ENCODE measurements at places on chromosomes 3 and 15. TPM values are rescaled to one million over a fixed set of nuclear protein-coding genes. Genes with fewer than 3 reads are reported as not detected.
A peak's percentile ranks its signal among the peaks of the same experiment; 100 is the strongest.

Gene KCNAB1
- 2.4 TPM for total RNA-seq

Gene P3H2
- total RNA-seq: 0.03 TPM

Gene SPESP1
- not detected for total RNA-seq

Gene DUT
- 132 TPM for total RNA-seq

Gene GTPBP8
- 59.5 TPM for total RNA-seq

Gene TMEM108
- 0.27 TPM for total RNA-seq

Gene TNNC1
- total RNA-seq: 0.13 TPM

Gene AGTR1
- total RNA-seq: 0.07 TPM

Gene CFAP100
- total RNA-seq: not detected

DNA sequence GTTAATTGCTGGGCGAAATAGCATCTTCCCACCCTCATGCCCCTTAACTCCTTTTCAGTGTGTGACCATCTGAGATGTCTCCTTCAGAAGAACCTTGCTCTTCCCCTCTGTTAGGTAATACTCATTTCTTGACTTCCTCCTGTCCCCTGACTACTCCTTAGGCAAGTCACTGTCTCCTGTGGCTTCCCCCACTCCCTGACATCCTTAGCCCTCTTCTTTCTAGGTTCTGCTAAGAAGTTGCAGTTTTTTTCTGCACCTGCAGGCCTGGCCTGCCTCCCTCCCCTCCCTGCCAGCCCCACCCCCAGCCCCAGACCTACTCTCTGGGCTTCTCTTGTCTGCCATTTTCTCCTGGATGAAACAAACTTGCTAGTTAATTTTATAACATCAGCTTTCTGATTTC lies 15.2 kb upstream of the EID1 start:
- DNase-seq: no peak

- DNase-seq: no peak
Measured at GRCh38 chr3:121063628-121064027, 155.6 kb downstream of the STXBP5L start.

DNA sequence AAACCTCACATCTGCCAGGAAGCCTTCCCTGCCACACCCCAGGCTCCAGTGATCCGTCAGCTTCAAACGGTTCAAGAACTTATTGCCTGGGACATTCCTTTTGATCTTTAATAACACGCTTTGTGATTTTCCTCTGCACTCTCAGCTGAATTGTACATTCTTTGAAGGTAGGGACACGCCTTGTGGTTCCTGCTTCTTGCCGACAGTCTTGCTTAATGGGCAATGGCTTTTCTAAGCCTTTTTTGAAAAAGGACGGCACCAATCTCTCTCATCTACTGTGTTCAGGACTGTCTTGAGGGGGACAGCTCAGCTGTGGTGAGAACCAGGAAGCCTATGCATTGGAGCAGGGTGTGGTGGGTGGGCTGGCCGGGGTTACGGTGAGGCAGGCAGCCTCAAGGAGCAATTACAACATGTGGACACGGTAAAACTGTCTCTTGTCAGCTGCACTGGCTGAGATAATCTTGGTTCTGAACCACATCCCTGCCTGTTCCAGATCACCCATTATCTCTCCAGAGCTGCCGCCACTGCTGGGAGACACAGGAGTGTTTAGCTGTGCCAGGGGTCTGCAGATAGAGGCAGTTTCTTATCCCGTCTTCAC lies 46.0 kb upstream of the GLCE start:
- DNase-seq: no peak

DNA sequence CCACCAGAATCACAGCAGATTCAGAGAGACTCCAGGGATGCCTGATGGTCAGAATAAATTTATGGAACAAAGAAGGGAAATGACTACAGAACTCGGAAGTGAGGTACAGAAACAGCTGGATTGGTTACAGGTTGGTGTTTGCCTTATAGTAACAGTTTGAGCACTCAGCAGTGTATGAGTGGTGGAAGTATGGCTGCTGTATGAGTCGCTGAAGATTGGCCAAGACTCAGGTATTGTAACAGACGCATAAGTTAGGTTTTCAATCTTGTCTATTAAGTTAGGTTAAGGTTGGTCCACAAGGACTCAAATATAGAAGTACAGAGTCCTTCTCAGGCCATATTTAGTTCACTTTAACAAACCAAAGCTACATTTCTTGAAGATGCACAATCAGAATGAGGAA lies 33.1 kb downstream of the ATP13A5 start:
- DNase-seq: peak; percentile 29

DNA sequence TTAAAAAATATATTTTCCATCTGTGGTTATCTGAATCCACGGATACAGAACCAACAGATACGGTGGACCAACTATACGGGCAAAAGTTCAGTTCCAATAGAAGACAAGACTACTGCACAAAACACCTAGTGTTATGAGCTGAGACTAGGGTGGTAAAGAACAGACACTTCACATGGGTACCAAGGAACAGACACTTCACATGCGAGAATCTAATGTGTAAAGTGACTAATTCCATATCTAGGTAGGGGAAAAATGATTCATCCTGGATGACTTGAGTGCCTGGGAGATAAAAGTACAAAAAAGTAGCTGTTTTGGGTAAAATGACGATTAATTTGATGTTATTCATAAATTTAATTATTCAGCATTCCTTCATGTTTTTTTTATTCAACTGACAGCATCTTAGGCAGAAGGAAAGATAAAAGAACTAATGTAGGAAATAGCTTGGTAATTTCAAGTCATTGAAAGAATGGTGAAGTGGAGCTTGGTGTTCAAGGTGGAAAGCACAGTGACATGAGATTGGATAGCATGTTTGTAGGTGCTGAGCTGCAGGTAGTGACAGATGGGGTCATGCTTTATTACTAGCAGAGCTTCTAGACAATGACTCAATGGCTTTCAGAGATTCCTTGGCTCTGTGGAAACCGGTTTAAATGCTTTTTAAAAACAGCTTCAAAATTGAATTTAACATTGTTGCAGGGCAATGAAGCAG lies 5.2 kb downstream of the CD200 start:
- DNase-seq: peak; percentile 29

DNA sequence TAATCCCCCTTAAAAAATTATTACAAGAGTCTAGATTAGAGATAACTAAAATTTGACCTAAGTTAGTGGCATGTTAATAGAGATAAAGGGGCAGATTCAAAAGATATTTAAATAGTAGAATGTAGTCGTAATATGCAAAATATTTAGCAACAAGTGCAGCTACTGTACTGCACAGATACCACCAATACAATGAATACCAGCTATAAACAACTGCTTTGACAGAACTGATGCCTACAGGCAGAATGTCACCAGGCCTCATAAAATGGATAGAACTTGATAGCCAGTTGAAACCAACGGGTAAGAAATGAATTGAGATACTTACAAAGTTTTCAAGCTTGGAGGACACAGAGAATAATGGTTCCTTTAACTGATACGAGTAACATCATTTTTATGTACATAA lies 249.3 kb upstream of the VEPH1 start:
- no peak for DNase-seq

DNA sequence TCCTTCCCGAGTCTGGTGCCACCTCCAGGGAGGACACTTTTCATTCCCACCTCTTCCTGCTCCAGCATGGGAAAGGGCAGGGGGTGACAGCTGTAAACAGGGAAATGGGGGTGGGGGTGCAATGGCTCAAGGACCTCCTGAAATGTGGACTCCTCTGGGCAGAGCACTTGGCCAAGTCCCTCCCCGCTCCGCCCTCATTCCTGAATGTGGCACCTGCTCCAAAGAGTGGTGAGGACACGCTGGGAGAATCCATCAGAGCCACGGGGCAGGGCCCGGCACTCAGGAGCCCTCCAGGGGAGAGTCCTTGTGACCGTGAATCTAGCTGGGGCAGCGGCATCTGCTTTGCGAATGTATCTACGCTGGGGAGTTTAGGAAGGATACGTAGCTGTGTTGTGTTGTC lies 11.1 kb upstream of the LINGO1 start:
- no peak for DNase-seq

DNA sequence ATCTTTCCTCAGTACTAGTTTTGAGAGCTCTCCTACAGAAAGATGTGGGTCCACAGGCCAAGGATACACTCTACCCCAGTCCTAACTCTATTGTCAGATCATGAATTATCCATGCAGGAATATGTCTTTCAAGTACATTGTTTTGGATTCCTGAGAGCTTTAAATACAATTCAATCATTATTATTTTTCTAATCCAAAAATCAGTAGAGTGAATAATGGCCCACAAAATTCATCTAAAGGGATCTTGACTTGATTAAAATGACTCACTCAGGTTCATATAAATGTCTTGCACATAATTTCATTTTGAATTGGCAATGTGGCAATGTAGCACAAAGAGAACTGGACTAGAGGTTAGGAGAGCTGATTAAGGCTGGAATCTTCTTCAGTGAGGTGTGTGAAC lies 93.9 kb downstream of the ZPLD1 start:
- DNase-seq: no peak

DNA sequence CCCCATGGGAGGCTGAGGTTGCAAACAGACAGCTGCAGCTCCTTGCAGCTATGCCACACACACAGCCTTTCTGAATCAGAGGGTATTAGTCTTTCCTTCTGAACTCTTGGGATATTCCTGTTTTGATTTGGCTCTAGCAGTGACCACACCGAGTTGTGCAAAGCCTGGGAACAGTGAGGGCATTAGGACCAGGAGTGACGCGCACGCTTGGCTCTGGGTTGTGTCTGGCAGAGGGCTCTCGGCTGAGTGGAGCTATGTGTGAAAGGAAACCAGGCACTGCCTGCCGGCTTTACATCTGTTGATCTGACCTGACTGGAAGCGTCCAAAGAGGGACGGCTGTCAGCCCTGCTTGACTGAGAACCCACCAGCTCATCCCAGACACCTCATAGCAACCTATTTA lies at the start of gene GALNT15:
TSS of gene GALNT15 (plus strand) at position 292 of the 400 bp plus-strand sequence. CDS start 472 bp downstream, outside the sequence.
- DNase-seq: peak; percentile 75

GRCh38 chr3:149142682-149143081 lies 13.2 kb downstream of the HPS3 start:
- no peak for DNase-seq

GRCh38 chr3:46925585-46925934 lies 48.0 kb downstream of the PTH1R start:
- no peak for DNase-seq

DNA sequence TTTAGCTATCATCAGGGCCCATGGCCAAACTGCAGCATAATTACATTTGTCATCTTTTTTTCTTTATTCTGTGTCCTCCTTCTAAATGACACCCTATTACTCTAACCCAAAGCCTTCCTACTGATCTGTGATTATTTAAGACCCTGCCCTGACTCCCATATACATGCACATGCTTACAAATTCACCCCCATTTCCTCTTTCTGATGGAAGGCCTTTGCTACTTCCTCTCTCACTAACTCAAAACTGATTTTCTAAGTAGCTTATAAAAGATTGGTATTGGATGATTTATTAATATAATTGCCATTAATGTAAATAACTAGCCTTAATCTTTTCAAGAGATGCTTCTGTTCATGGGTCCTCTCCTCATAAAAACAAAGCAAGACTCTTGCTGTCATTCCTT lies 179.2 kb downstream of the EDEM1 start:
- no peak for DNase-seq

Data from HT1080 (cell line).